ENCODE measurements at places on chromosomes 7 and 10.
A peak's percentile ranks its signal among the peaks of the same experiment; 100 is the strongest.

GRCh38 chr7:138843632-138844580, 45.9 kb upstream of the ATP6V0A4 start:
- no peak for DNase-seq

DNA sequence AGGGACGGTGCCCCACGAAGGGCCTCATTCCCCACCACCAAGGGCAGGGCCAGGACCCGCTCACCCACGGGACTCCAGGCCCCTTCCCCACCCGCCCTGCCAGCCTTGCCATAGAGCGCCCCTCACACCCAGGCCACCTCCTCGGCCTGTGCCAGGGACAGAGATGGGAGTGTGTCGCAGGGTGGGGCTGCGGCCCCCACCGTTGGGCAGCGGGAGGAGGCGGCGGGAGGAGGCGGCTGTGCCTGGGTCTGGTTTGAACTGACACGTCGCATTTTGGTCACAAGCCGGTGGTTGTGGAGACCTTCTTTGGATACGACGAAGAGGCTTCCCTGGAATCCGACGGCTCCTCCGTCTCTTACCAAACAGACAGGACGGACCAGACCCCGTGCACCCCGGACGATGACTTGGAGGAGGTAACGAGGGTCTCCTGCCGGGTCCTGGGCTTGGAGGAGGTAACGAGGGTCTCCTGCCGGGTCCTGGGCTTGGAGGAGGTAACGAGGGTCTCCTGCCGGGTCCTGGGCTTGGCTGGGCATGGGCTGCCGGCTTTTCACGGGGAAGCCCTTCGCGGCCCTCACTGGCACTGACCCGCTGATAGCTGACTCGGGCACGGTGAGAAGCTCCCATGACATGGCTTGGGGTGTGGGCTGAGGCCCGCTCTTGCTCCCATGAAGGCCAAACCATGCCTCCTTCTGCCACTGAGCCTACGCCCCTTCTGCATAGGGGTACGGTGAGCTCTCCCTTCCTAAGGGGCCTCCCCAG, 46.4 kb upstream of the DPYSL4 start:
- no peak for DNase-seq

GRCh38 chr7:41255716-41256115, 447.2 kb downstream of the INHBA start:
- no peak for DNase-seq

- DNase-seq = peak; percentile 20
Observed at GRCh38 chr7:79199961-79200360, 253.5 kb downstream of the MAGI2 start.

DNA sequence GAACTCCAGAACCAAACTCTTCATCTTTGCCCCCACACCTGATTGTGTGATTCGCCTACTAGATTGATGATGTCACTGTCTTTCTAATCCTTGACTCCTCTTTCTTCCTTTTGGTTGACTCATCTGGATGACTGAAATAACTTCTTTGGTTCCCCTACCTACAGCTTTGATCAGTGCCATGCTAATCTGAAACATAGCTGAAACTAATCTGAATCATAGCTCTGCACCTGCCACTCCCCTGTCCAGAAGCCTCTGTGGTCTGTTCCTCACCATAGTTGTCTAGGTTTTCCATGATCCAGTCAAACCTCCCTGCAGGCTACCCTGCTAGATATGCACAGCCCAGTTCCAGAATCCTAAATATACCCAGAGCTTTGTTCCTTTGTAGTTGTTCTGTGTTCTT, 51.9 kb downstream of the ZNF365 start:
- DNase-seq = peak; percentile 50

GRCh38 chr7:107206136-107206535, 37.3 kb downstream of the HBP1 start:
- no peak for DNase-seq

DNA sequence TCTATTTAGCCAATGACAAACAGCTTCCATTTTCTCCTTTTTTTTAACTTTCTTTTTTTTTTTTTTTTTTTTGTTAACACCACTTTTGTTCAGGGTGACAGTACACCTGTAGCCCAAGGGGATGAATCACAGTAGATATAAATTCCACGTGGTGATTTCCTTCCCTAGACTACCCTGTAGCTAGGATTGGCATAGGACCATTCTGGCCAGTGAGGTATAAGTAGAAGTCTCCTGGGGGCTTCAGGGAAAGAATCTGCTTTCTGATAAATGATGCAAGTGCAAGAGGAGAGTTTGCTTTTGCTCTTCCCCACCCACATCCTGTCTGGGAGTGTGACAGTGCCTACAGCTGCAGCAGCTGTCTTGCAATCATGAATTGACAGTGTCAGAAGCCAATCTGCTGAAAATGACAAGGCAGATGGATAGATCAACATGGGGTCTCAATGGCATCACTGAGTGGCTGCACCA, 63.2 kb upstream of the TOMM7 start:
- DNase-seq = no peak

- DNase-seq = no peak
Observed at GRCh38 chr7:95446618-95447017, 11.8 kb upstream of the PON2 start.

- no peak for DNase-seq
Observed at GRCh38 chr10:128160297-128160711, 34.1 kb upstream of the MKI67 start.

DNA sequence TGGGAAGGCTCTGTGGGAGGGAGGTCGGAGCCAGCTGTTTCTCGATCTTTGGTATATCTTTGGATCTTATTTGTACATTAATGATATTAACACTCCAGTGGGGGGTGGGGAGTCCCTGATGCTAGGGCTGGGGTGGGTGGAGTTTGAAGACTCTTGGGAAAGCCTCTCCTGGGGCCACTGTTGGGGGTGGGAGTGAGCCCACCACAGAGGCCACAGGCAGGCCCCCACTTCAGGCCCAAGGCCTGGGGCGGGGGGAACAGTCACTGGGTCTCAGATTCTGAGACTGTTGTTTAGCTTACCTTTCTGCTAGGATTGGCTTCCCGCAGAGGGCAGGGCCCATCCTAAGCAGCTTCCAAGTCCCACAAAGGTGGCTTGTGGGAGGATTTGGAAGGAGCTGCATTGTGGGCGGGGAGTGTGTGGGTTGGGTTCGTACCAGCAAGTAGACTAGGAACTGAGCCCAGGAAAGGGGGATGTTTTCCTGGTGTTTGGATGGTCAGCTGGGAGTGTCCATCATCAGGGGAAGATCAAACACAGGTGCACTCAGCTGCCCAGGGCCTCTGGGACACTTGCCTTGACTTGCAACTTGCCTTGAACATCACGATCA, 11.9 kb downstream of the YKT6 start:
- DNase-seq = no peak

GRCh38 chr10:129459762-129460539, 7.1 kb upstream of the MGMT start:
- no peak for DNase-seq

GRCh38 chr10:5895804-5896203, 5.8 kb downstream of the FBH1 start:
- no peak for DNase-seq

GRCh38 chr10:30581779-30582380, 47.7 kb downstream of the LYZL2 start:
- DNase-seq = peak; percentile 39

DNA sequence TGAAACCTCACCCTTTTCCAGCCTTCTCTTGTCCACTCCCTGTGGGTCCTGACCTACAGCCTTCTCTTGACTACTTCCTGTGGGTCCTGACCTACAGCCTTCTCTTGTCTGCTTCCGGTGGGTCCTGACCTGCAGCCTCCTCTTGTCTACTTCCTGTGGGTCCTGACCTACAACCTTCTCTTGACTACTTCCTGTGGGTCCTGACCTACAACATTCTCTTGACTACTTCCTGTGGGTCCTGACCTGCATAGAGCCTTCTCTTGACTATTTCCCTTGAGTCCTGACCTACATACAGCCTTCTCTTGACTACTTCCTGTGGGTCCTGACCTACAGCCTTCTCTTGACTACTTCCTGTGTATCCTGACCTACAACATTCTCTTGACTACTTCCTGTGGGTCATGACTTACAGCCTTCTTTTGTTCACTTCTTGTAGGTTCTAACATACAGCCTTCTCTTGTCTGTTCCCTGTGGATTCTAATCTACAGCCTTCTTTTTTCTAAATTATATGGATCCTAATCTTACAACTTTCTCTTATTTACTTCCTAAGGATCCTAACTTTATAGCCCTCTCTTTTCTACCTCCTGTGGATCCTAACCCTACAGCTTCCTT, 36.5 kb downstream of the C10orf71 start:
- no peak for DNase-seq

DNA sequence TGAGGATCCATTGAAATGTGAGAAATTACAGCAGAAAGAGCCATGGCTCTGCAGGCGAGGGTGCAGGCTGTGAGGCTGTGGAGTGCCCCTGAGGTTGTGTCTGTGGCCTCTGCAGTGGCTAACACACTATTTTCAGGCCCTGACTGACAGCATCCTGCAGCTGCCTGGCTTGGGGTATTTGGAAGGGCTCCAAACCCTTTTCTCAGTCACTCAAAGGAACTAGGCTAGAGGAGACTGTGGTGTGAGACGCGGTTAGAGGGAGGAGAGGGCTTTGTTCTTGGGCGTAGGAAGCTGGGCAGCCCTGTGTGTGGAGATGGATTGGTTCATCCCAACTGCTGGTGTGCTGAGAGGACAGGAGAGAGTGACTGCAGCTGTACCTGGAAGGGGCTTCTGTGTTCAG, 134.9 kb downstream of the RAMP3 start:
- DNase-seq = no peak

DNA sequence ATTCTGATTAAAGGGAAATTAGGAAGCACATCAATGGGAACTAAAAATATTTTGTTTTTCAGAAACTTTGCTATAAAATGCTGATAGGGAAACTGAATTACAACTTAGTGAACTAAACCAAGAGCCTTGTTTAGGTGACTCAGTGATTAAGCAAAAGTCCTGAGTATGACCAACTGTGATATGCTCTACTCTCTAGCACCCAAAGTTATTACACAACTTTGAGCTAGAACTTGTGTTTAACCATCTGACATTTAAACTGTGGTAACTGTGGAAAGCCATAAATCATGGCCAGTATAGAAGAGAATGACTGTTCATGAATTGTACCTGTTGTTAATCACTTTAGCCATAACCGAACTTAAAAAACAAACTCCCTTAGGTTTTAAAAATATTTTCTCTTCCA, 127.4 kb downstream of the ZNF365 start:
- DNase-seq = peak; percentile 10

DNA sequence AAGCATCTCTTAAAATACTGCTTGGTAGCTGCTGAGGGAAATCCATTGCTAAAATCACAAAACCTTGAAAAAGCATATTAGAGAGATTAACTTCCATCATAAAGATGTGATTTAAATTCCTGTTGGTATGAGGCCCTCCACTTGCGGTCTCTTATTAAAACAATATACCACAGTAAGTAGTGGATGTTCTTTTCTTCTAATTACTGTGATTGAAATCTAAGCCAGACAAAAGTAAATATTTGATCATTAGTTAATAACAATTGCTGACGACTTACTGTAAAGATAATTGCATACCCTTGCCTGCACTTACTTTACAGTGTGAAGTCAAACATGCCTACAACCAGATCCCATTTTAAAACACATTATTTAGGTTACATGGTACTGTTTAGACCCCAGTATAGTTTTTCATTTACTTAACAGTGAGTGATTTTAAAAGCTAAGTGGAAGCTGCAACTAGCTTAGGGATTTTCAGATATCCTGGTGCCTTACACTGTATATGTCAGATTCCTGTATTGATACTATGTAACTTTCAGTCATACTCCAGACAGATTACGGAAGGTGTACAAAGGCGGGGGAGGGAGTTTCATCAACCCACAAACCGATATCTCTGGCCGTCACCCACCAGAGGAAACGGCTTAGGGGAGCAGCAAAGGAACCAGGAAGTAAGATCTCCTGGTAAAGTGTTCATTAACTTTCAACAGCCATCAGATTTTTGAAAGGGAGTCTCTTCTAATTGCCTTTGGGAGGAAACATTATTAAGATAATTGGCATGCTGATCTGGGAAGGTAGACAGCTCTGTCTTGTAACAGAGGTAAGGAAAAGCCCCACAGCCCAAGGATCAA, 986 bp downstream of the NRP1 start:
- no peak for DNase-seq

- peak; percentile 66 for DNase-seq
Observed at GRCh38 chr10:82266438-82266837, 391.4 kb downstream of the NRG3 start.

DNA sequence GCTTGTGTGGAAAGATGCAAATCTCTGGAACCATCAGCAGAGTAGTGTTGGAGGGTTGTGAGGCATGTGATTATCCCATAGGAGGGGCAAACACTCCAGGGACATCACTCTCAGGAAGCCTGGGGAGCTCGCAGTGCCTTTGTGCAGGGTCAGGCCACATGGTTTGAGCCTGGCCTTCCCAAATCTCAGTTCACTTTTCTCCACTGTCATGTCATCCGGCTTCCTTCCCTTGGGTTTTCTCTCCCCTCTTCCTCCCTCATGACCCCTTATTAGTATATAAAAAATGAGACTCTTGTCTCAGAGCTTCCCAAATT, 20.4 kb downstream of the TSPAN14 start:
- no peak for DNase-seq

GRCh38 chr10:33410096-33410859, 75.8 kb upstream of the NRP1 start:
- no peak for DNase-seq

DNA sequence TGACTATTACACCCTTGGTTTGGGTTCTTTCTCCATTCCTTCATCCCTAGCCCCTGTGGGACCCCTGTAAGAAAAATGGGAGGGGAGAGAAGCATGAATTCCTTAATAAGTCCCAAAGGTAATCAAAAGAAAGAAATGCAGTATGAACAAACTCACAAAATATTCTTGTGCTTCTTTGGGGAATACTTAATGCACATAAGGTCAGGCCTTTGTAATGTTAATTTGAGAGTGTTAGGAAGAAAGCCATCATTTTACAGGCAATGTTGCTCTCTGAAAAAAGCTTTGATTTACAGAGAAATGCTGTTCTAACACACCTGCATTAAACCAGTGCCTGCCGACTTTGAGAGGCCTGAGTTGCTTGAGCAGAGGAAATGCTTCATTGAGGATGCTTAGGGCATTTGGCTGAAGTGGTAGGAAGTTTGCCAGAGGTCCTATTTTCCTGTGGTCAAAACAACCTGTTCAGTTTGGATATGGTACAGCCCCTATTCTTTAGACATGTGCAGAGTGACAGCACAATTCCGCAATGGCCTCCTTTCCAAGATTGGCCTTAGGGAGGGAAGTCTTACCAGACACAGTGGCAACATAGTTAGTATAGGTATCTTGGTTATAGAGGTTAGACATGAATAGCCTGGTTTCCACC, 643.4 kb downstream of the AUTS2 start:
- no peak for DNase-seq

- no peak for DNase-seq
Observed at GRCh38 chr10:124351481-124352220, 67.1 kb downstream of the OAT start.

GRCh38 chr7:14858410-14858809, 44.1 kb downstream of the DGKB start:
- no peak for DNase-seq
